CD4-positive, alpha-beta T cell treated with Interleukin-12 subunit alpha and Interleukin-12 subunit beta, for 1 hour (primary cell): ENCODE measurements at places on chromosomes 13 and 19.

DNA sequence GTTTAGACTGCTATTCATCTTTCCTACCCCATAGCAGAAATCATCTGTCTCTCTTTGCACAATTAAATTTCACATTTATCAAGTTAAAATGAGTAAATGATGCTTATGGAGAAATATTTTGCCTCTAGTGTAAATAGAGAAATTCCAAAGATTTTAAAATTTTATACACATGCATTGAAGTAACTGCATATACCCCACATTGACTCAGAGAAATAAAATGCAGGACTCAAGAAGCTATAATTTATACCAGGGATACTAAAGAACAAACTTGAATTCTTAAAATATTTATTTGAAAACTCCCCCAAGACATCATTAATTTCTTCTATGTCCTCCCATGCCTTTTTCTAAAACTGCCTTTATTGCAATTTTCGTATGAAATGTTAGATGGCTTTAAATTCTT lies 165.8 kb downstream of the DIAPH3 start:
- no peak for DNase-seq

GRCh38 chr19:19261350-19262189 lies 11.5 kb downstream of the TM6SF2 start:
- DNase-seq, result no peak

DNA sequence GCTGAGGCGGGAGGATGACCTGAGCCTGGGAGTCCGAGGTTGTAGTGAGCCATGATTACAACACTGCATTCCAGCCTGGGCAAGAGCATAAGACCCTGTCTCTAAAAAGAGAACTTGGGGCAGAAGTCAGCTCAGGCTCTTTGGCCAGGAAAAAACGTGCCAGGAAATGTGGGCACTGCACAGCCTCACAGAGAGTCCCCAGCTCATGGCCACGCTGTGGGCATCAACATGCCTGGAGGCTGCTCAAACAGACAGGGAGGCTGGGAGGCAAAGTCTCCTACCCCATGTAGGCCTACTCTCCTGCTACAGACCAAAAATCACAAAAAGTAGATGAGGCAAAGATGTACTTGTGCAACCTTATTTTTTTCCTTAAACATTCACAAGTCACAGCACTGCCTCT lies 49.4 kb downstream of the PEPD start:
- DNase-seq, result no peak

GRCh38 chr13:107376341-107377125 lies 808.6 kb upstream of the ARGLU1 start:
- DNase-seq, result no peak

- DNase-seq, result no peak
These were observed 4.2 kb downstream of the FNDC3A start for GRCh38 chr13:48979892-48980291.

GRCh38 chr13:27076421-27076820 lies 95.2 kb downstream of the USP12 start:
- no peak for DNase-seq

DNA sequence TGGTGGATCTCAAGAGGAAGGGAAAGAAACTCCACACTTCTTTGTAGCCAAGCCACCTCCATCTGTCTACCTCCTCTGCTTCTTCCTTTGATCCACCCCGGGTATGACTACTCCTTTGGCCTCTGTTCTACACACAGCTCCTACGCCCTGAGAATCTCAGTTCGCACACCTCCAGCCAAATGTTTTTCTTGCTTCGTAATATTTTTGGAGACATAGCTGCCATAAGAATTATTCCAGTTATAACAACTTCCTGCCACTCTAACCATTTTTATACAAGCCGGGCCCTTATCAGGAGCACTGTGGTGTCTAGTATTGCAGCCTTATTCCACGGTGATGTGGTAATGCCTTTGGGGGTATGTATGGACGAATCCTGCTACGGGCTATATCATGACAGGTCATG lies 126.7 kb downstream of the STARD13 start:
- no peak for DNase-seq
